ENCODE measurements at places on chromosomes 1 and 21.

- DNase-seq, result no peak
These were observed 6.3 kb downstream of the AP4B1 start for GRCh38 chr1:113898241-113898814.

GRCh38 chr1:116842654-116843053, 67.1 kb upstream of the PTGFRN start:
- no peak for DNase-seq

- DNase-seq, result no peak
These were observed 144.0 kb upstream of the ADGRL4 start for GRCh38 chr1:79150576-79150975.

GRCh38 chr1:38015978-38016725, 3.6 kb downstream of the UTP11 start:
- no peak for DNase-seq

DNA sequence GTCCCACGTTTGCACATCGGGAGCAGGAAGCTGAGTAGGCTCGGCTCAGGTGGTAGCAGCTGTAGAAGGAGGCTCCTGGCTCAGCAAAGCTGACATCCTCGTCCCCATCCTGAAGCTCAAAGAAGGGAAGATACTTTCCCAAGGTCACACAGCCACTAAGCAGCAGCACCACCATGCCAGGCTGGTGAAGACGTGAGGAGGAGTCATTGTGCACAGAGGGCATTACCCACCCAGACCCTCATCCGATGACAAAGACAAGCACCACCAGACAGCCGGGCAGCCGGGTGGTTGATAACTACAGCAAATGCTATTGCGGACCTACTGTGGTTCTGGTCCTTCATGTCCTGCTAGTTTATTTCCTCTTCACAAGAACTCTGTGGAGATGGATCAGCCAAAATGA, 186.9 kb downstream of the MATN1 start:
- no peak for DNase-seq

DNA sequence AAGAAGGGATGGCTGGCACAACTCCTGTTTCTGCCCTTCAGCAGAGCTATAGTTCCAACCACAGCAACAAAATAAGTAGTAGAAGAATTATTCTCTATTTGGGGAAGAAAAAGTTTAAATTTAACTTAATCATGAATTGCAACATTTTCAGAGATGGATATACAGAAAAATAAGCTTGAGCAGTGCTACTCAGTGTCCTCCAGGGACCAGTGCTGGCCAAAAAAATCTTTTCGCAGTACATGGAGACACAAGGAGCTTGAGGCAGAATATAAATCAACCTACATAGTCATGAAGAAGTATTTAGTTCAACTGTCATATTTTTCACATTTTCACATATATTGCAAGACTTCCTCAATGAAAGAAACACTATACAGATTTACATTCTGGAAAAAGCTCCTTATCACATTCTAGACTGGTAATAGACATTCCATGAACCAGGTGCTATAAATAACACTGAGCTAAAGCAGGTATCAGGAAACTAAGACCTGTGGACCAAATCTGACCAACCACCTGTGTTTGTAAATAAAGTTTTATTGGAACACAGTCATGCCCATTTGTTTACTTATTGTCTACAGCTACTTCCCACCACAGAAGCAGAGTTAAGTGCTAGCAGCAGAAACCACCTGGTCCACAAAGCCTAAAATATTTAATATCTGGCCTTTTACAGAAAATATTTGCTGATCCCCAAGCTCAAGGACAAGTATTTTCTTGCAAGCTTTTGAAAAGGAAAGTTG, 101.9 kb downstream of the RGS21 start:
- DNase-seq, result no peak

DNA sequence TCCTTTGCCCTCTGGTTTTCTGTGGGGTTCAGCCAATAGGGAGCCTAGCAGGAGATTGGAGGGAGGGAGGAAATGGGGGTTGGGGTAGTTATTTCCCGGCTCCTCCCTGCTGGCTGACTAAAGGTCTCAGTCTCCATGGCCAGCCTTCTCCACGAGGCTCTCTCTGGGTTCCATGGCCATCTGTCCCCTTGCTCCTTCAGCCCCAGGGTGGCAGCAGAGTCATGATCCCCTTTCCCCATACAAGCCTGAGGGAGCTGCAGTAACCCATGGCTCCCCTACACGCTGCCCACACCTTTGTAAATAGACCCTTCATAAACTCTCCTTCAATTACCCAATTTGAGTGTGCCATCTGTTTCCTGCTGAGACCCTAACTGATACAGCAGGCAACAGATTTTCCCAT, 176.1 kb upstream of the CSF3R start:
- DNase-seq, result no peak

All from stimulated activated CD4-positive, alpha-beta T cell treated with anti-CD3 and anti-CD28 coated beads, Interleukin-1b, Interleukin-23, amount 100 ng/mL, for 4 hours (primary cell).